Fibroblast of skin of scalp (primary cell): ENCODE measurements at places on chromosomes 11 and 22.

GRCh38 chr11:70637949-70638583, 239.7 kb downstream of the CTTN start:
- no peak for DNase-seq

- DNase-seq, result peak; percentile 66
Observed at GRCh38 chr22:25488244-25489020, 76.0 kb upstream of the GRK3 start.

DNA sequence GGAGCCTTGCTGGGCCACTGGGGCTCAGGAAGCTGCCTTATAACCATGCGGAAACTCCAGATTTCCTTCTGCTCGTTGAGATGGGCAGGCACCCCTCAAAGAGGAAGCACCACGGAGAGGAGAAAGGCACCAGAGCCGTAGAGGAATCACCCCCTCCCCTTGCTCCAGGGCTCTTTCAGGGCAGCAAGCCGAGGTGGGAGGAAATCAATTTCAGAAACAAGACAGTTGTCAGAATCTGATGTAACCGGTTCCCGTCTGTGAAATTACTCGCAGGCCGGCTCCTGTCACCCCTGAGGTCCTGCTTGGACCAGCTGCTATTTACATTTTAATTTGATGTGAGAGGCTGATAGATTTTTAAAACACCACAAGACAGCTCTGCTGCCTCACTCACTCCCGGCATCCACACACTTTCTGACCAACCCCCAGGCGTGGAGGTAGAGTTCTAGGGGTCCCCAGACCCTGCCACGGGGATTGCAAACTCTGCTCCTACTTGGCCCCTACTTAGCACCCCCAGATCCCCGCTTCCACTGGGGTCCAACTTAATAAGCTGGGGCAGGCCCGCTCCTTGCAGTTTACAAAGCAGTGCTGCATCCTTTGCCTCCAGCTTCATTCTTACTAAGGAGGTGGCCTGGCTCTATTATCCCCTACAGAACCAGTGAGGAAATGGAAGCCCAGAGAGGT, 162.5 kb downstream of the CEP164 start:
- DNase-seq, result no peak

GRCh38 chr22:38016182-38017151, 32.1 kb upstream of the SOX10 start:
- DNase-seq, result no peak
